Heart left ventricle (tissue), 16 donors: ENCODE measurements at places on chromosomes 6 and 20. TPM values are rescaled to one million over a fixed set of nuclear protein-coding genes. Genes with fewer than 3 reads are reported as not detected.

GRCh38 chr20:57164872-57165271, 101.6 kb downstream of the BMP7 start:
- H3K36me3 ChIP-seq = no peaks in the 10 kb centered on the region
- no peak for DNase-seq
- H3K27ac ChIP-seq = no peak overlapping the region
- no peaks in the 10 kb centered on the region for H3K27me3 ChIP-seq
- H3K4me1 ChIP-seq = peaks cover 7% of the 10 kb centered on the region

GRCh38 chr6:37663019-37663810, 34.5 kb downstream of the MDGA1 start:
- no peak overlapping the region for H3K27ac ChIP-seq
- H3K27me3 ChIP-seq = no peaks in the 10 kb centered on the region
- peaks cover 3% of the 10 kb centered on the region for H3K4me1 ChIP-seq
- H3K36me3 ChIP-seq = no peaks in the 10 kb centered on the region

DNA sequence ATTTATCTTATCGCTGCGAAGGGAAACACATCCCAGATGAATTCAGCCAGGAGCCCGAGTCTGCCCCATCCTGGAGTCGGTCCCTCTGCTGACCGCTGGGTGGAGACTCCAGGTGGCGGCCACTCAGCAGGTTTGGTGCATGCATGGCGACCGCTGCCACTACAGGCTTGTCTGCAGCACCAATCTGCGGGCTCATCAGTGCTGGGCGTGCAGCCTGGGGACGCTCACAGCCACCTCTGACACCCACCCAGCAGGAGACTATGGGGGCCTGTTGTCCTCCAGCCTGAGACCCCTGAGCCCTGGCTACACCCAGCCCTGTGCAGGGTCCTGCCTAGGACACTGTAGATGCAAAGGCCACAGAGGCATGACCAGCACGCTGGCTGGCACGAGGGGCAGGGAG, 40.5 kb upstream of the GATA5 start:
- H3K27ac ChIP-seq = no peak overlapping the region
- peaks cover 27% of the 10 kb centered on the region for H3K27me3 ChIP-seq
- no peak for DNase-seq

DNA sequence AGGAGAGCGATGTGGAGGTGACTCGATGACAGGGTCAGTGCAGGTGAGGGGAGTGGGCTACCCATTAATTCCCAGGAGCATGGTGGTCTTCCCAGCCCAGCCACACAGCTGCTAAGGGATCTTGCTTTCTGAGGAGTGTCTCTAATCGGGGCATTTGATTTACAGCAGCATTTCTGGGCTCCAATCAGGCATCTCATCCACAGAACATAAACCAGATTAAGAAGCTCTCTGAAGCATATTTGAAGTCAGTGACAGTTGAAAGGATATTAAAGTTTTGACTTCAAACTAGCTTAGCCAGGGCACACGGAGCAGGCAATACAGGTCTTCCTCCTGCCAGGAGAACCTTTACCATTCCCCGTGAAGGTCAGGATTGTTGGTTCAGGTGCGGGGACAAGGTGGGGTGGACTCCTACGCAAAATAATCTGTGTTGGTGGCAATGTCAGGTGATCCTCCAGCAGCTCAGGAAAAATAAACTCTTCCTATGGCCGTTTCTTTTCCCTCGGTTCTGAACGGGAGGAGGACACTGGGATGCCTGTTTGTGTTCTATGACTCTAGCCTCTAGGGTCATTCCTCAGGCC, 39.9 kb upstream of the ZNF831 start:
- H3K4me1 ChIP-seq = no peaks in the 10 kb centered on the region
- peaks cover 6% of the 10 kb centered on the region for H3K27me3 ChIP-seq
- DNase-seq = no peak
- H3K27ac ChIP-seq = no peak overlapping the region

GRCh38 chr6:21101694-21102093, 491.9 kb upstream of the SOX4 start:
- H3K36me3 ChIP-seq = no peaks in the 10 kb centered on the region
- no peaks in the 10 kb centered on the region for H3K27me3 ChIP-seq
- H3K4me1 ChIP-seq = peaks cover 8% of the 10 kb centered on the region
- H3K4me3 ChIP-seq = no peak overlapping the region

- H3K4me1 ChIP-seq = peaks cover 2% of the 10 kb centered on the region
- no peaks in the 10 kb centered on the region for H3K36me3 ChIP-seq
- DNase-seq = no peak
- H3K27ac ChIP-seq = no peak overlapping the region
- H3K27me3 ChIP-seq = no peaks in the 10 kb centered on the region
Observed at GRCh38 chr20:5143851-5144250, 17.0 kb downstream of the CDS2 start.

DNA sequence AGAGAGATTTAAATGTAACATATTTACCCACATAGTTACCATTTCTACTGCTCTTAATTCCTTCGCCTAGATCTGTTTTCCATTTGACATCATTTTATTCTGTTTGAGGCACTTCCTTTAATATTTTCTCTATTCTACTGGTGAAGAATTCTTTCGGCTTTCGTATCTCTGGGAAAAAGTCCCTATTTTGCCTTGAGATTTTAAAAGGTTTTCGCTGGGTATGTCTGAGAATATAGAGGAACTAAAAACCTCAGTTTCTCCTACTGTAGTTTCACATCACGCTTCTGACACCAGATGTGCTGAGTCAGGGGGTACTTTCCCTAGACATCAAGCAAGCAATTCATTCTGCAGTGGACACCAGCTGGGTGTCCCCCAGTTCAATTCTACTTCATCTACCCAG, 61.7 kb downstream of the E2F3 start:
- H3K36me3 ChIP-seq = no peaks in the 10 kb centered on the region
- H3K4me1 ChIP-seq = no peaks in the 10 kb centered on the region
- H3K27me3 ChIP-seq = no peaks in the 10 kb centered on the region

DNA sequence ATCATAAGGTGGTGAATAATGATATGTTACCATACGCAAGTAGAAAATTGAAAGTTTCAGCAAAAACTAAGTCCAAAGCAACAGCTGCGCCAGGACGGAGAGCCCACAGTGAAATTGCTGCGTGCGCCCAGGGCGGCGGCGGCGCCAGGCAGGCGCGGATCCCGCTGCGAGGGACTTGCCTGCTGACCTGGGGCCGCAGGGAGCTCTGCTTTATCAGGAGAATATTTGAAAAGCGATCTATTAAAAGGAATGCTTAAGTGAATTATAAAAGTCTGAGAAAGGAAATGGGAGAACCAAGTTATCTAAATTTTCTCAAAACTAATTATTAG, 85.4 kb downstream of the THBS2 start:
- H3K27me3 ChIP-seq = no peaks in the 10 kb centered on the region
- H3K4me3 ChIP-seq = no peak overlapping the region
- H3K27ac ChIP-seq = peak overlapping the region; percentile 47
- DNase-seq = peak; percentile 55
- no peaks in the 10 kb centered on the region for H3K36me3 ChIP-seq
- no peaks in the 10 kb centered on the region for H3K4me1 ChIP-seq

- DNase-seq = no peak
- no peaks in the 10 kb centered on the region for H3K4me1 ChIP-seq
- H3K27ac ChIP-seq = no peak overlapping the region
- no peaks in the 10 kb centered on the region for H3K27me3 ChIP-seq
Observed at GRCh38 chr6:30829639-30830255, 54.6 kb upstream of the DDR1 start.

- no peaks in the 10 kb centered on the region for H3K36me3 ChIP-seq
- no peak overlapping the region for H3K4me3 ChIP-seq
- H3K4me1 ChIP-seq = no peaks in the 10 kb centered on the region
Observed at GRCh38 chr6:106444777-106445507, 84.4 kb downstream of the CRYBG1 start.

GRCh38 chr6:85389151-85389797, 60.6 kb upstream of the NT5E start:
- no peak for DNase-seq
- no peaks in the 10 kb centered on the region for H3K4me1 ChIP-seq
- no peak overlapping the region for H3K27ac ChIP-seq
- no peaks in the 10 kb centered on the region for H3K36me3 ChIP-seq
- no peak overlapping the region for H3K4me3 ChIP-seq

DNA sequence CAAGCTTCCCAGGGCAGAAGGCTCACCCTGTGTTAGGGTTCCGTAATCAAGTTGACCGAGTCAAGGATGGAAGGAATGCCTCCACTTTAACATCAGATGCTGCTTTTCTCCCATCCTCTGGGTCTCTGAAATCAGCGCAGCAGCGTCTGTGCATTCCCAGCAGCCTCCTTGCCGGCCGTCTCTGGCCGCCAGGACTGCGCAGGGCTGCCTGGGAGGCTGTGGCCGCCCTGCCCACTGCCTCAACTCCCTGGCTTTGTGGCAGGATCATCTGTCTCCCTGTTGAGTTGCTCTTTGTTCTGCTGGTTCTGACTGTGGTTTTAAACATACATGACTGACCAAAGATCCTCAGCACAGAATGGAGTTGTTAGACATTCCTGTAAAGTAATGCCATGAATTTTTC, 56.5 kb downstream of the DLL1 start:
- no peaks in the 10 kb centered on the region for H3K36me3 ChIP-seq
- H3K4me3 ChIP-seq = no peak overlapping the region
- H3K27me3 ChIP-seq = no peaks in the 10 kb centered on the region

GRCh38 chr6:25874822-25875562, 949 bp upstream of the SLC17A3 start:
- no peak overlapping the region for H3K27ac ChIP-seq
- H3K36me3 ChIP-seq = no peaks in the 10 kb centered on the region
- no peaks in the 10 kb centered on the region for H3K4me1 ChIP-seq
- no peak overlapping the region for H3K4me3 ChIP-seq
- peaks cover 4% of the 10 kb centered on the region for H3K27me3 ChIP-seq

- no peak for DNase-seq
- H3K4me1 ChIP-seq = peaks cover 13% of the 10 kb centered on the region
- H3K4me3 ChIP-seq = no peak overlapping the region
- H3K36me3 ChIP-seq = no peaks in the 10 kb centered on the region
Observed at GRCh38 chr20:16580147-16580546, 6.9 kb upstream of the KIF16B start.

DNA sequence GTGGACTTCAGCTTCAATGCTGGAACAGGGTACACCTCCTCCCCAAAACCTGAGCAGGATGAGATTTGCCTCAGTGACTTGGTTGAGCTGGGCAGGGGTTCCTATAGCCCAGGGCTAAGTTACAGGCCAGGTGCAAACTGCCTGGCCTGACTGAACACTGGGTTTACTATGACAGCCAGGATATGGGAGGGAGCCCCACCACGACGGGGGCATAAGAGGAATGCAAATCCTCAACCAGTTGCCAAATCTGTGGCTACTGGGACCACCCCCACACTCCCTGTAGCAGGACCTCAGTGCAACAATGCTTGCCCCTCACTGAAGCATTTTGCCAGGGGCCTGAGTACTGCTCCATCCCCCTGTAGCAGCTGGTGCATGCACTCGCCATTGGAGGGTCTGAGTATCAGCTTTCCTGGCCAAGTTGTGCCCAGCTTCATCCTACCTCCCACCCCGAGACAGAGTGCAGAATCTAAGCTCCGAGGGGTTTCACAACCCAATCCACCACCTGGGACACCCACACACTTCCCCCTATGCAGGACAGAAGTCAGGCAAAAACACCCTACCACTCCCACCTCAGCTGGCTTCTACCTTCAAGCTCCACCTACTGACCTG, 27.6 kb downstream of the TREML4 start:
- no peak overlapping the region for H3K4me3 ChIP-seq
- DNase-seq = no peak
- H3K36me3 ChIP-seq = no peaks in the 10 kb centered on the region

DNA sequence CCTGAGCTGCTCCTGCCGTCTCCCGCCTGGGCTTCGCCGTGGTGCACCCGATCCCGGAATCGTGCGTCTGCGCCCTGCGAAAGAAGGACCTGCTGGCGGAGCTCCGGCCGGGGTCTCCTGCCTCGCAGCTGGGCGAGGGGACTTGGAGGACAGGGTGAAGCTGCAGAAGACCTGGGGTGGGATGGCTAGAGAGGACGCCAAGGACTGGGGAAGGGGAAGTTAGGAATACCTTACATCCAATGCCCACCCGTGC, 150.2 kb downstream of the PRL start:
- H3K27ac ChIP-seq = no peak overlapping the region
- no peaks in the 10 kb centered on the region for H3K27me3 ChIP-seq
- no peaks in the 10 kb centered on the region for H3K36me3 ChIP-seq

GRCh38 chr6:144993870-144994269, 708.7 kb downstream of the UTRN start:
- no peak overlapping the region for H3K27ac ChIP-seq
- H3K4me3 ChIP-seq = no peak overlapping the region
- no peaks in the 10 kb centered on the region for H3K4me1 ChIP-seq

GRCh38 chr6:147961481-147962141, 381.0 kb upstream of the SASH1 start:
- no peak overlapping the region for H3K4me3 ChIP-seq
- H3K36me3 ChIP-seq = no peaks in the 10 kb centered on the region
- no peaks in the 10 kb centered on the region for H3K4me1 ChIP-seq
- no peak overlapping the region for H3K27ac ChIP-seq

DNA sequence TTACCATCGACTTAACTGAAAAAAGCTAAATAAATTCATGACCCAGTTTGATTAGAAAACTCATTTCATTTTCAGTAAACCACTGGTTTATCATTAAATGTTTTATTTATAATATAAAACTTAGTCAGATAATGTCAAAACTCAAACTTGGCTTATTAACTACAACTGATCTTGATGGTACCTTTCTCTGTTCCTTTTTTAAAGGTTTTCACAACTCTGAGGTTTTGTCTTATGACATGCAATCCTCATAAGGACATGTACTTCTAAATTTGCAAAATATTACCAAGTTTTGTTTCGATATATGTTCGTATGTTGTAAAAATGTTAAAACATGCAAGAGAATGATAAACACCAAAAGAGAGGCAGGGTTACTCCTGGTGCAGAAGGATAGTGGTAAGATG, 82.5 kb upstream of the PDE10A start:
- no peaks in the 10 kb centered on the region for H3K27me3 ChIP-seq
- H3K36me3 ChIP-seq = no peaks in the 10 kb centered on the region
- DNase-seq = no peak

- H3K27me3 ChIP-seq = no peaks in the 10 kb centered on the region
- DNase-seq = no peak
- no peaks in the 10 kb centered on the region for H3K4me1 ChIP-seq
- no peak overlapping the region for H3K27ac ChIP-seq
- H3K36me3 ChIP-seq = peaks cover 8% of the 10 kb centered on the region
- no peak overlapping the region for H3K4me3 ChIP-seq
Observed at GRCh38 chr6:17688481-17688880, 18.2 kb downstream of the NUP153 start.

The THBD gene
- total RNA-seq = 17.7 TPM

The CFAP206 gene
- total RNA-seq = 0.23 TPM

The FAM184A gene
- total RNA-seq = 0.16 TPM

The NNAT gene
- total RNA-seq = 0.63 TPM

The MMUT gene
- total RNA-seq = 42.7 TPM

The SYCP2L gene
- total RNA-seq = not detected

The VSX1 gene
- 0.22 TPM for total RNA-seq

The ZBTB46 gene
- total RNA-seq = 27.4 TPM

The TRIM10 gene
- not detected for total RNA-seq

The UNC5CL gene
- total RNA-seq = 0.50 TPM

The NEURL2 gene
- 10.8 TPM for total RNA-seq

The PTCRA gene
- not detected for total RNA-seq
